Hair follicle dermal papilla cell (primary cell): ENCODE measurements at places on chromosomes 1 and 21. TPM values are rescaled to one million over a fixed set of nuclear protein-coding genes. Genes with fewer than 3 reads are reported as not detected.

Gene ITLN2
- not detected in 2 replicates for total RNA-seq

Gene PODN
- total RNA-seq: 20.8 and 23.0 TPM in 2 replicates

Gene NOTCH2
- 220 and 263 TPM in 2 replicates for total RNA-seq

Gene TMED5
- 33.9 and 50.0 TPM in 2 replicates for total RNA-seq

Gene FCAMR
- total RNA-seq: not detected in 2 replicates

Gene NMNAT2
- total RNA-seq: 1.9 and 3.3 TPM in 2 replicates

Gene IGFN1
- total RNA-seq: not detected in 2 replicates

Gene HCRTR1
- total RNA-seq: not detected in 2 replicates

Gene ASPM
- 3.9 and 4.4 TPM in 2 replicates for total RNA-seq

Gene HSPG2
- total RNA-seq: 133 and 142 TPM in 2 replicates
